ENCODE measurements at places on chromosomes 13 and 19. TPM values are rescaled to one million over a fixed set of nuclear protein-coding genes. Genes with fewer than 3 reads are reported as not detected.

Gene ZNF324
- total RNA-seq, result 12.8 TPM

Gene UBE2L5
- total RNA-seq, result not detected

Gene SLAIN1
- total RNA-seq, result 0.49 TPM

Gene TSSK6
- total RNA-seq, result 1.8 TPM

Gene KIR2DL1
- not detected for total RNA-seq

DNA sequence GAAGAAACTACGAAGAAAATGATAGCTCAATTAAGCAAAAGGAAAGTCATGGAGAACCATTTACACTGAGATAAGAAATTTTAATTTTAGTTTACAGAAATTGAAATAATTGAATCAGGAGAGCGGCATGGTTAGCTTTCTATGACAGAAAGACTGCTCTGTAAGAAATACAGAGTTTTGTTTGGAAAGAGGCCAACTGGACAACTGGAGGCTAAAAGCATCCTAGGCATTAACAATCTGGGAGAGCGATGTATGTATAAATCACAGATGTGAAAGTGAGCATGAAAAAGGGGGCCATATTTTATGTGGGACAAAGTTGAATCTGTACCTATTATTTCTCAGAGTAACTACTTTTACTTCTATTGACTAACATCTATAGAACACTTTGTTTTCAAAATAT lies 1608.8 kb upstream of the PCDH20 start:
- no peaks in the 10 kb centered on the region for H3K4me1 ChIP-seq
- no peak overlapping the region for H3K27ac ChIP-seq
- H3K27me3 ChIP-seq, result no peaks in the 10 kb centered on the region
- DNase-seq, result no peak
- no peaks in the 10 kb centered on the region for H3K36me3 ChIP-seq

GRCh38 chr19:15124572-15125231 lies 17.5 kb downstream of the SYDE1 start:
- no peaks in the 10 kb centered on the region for H3K27me3 ChIP-seq
- H3K27ac ChIP-seq, result peak overlapping the region; percentile 89
- H3K4me1 ChIP-seq, result peaks cover 11% of the 10 kb centered on the region
- peak overlapping the region; percentile 81 for H3K4me3 ChIP-seq
- H3K36me3 ChIP-seq, result no peaks in the 10 kb centered on the region
- no peak for DNase-seq

DNA sequence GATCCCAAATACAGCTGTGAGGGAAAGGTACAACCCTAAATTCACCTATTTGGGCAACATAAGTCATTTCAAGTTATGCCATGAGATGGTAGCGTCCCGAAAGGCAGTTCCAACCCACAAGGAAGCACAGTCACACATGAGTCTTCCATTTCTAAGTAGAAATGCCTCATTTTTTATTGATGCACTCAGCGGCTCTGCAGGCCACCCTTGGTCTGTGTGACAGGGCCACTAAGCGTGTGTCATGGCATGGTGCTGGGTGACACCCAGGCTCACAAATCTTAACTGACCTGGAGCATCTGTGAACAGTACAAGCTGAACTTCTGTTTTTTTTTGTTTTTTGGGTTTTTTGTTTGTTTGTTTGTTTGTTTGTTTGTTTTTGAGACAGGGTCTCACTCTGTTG lies 15.1 kb downstream of the RAB20 start:
- peaks cover 35% of the 10 kb centered on the region for H3K4me1 ChIP-seq
- no peaks in the 10 kb centered on the region for H3K27me3 ChIP-seq
- no peak overlapping the region for H3K4me3 ChIP-seq
- DNase-seq, result no peak

- no peak overlapping the region for H3K4me3 ChIP-seq
- H3K4me1 ChIP-seq, result peaks cover 5% of the 10 kb centered on the region
- no peak overlapping the region for H3K27ac ChIP-seq
- no peak for DNase-seq
- H3K27me3 ChIP-seq, result no peaks in the 10 kb centered on the region
These were observed 8.5 kb downstream of the CFD start for GRCh38 chr19:867855-868457.

DNA sequence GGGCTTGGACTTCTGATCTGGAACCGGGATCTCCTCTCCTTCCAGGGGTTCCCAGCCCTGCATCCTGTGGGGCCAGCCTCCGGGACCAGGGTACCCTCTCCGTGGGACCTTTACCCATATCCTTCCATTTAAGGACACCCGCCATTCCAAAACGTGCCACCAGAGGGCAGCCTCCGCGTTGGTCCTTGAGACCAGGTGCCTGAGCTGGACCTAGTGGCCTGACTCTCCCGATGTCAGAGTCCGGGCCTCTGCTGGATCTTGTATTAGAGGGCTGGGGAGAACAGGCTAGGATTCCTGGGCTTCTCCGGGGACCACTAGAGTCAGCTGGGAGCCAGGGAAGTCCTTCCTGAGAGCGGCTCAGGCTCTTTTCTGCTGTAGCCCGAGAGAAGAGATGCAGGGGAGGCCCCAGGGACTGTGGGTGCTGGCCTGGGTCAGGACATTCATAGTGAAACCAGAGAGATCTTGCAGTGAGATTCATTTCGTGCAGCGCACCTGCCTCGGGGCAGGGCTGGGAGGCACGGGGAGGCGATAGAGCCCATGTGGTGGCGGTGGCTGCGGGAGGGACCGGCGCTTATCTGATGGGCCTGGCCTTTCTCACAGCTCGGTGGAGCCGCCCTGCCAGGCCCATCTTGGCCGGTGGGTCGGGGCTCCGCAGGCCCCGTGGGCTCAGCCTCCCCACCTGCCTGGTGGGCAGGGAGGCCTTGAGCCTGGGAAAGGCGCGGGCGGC lies 9.8 kb upstream of the SLC7A10 start:
- no peaks in the 10 kb centered on the region for H3K27me3 ChIP-seq
- H3K4me3 ChIP-seq, result no peak overlapping the region
- H3K4me1 ChIP-seq, result peaks cover 4% of the 10 kb centered on the region
- no peak overlapping the region for H3K27ac ChIP-seq

GRCh38 chr19:49997709-49998108 lies 27.5 kb downstream of the VRK3 start:
- no peaks in the 10 kb centered on the region for H3K27me3 ChIP-seq
- no peaks in the 10 kb centered on the region for H3K36me3 ChIP-seq

DNA sequence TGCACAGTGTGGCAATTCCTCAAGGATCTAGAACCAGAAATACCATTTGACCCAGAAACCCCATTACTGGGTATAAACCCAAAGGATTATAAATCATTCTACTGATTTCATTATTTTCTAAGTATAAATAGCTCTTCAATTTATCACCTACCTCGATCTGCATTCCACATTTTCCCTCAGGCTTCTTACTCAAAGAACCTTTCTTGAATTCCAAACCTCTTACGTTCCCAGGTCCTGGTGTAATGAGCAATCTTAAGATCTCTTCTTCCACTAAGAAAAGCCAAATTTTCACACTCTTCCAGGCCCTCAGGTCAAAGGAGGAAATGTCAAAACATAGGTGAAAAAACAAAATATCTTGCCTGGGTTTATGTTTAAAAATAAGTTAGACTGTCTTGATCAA lies 237.3 kb upstream of the GPC6 start:
- no peaks in the 10 kb centered on the region for H3K4me1 ChIP-seq
- no peaks in the 10 kb centered on the region for H3K36me3 ChIP-seq
- H3K4me3 ChIP-seq, result no peak overlapping the region
- no peak for DNase-seq

GRCh38 chr19:16033136-16033530 lies 43.2 kb upstream of the TPM4 start:
- H3K36me3 ChIP-seq, result no peaks in the 10 kb centered on the region
- no peaks in the 10 kb centered on the region for H3K27me3 ChIP-seq
- H3K4me1 ChIP-seq, result no peaks in the 10 kb centered on the region

- no peaks in the 10 kb centered on the region for H3K27me3 ChIP-seq
- no peak overlapping the region for H3K4me3 ChIP-seq
- DNase-seq, result no peak
- H3K4me1 ChIP-seq, result no peaks in the 10 kb centered on the region
- peak overlapping the region; percentile 52 for H3K27ac ChIP-seq
- no peaks in the 10 kb centered on the region for H3K36me3 ChIP-seq
These were observed 17.0 kb downstream of the ALOX5AP start for GRCh38 chr13:30752201-30752797.

- H3K4me1 ChIP-seq, result no peaks in the 10 kb centered on the region
- H3K4me3 ChIP-seq, result no peak overlapping the region
These were observed 35.5 kb downstream of the PCDH8 start for GRCh38 chr13:52812941-52813340.

DNA sequence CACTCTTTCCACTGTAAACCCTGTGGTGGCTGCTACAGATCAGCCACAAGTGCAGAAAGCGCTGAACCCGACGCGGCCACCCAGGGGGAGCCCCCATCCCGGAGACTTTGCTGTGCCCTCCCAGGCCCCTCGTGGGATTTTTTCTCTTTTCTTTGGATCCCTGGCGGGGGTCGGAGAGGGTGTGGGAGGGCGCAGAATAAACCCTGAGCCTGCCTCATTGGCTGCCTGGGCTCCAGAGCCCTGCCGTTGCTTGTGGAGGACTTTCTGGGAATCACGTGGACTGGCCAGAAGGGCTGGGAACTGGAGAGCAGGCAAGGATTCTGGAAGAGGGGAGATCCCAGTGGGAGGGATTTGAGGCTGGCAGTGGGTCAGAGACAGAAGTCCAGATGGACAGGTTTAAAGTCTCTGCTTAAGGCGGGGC lies 24.9 kb downstream of the GADD45B start:
- DNase-seq, result no peak
- no peaks in the 10 kb centered on the region for H3K36me3 ChIP-seq
- no peak overlapping the region for H3K4me3 ChIP-seq
- peaks cover 18% of the 10 kb centered on the region for H3K4me1 ChIP-seq
- H3K27me3 ChIP-seq, result no peaks in the 10 kb centered on the region
- peak overlapping the region; percentile 51 for H3K27ac ChIP-seq

- no peak overlapping the region for H3K27ac ChIP-seq
- no peaks in the 10 kb centered on the region for H3K36me3 ChIP-seq
- H3K4me1 ChIP-seq, result no peaks in the 10 kb centered on the region
- DNase-seq, result no peak
- no peak overlapping the region for H3K4me3 ChIP-seq
These were observed 170.0 kb downstream of the COL4A1 start for GRCh38 chr13:110136660-110137585.

- DNase-seq, result no peak
- H3K4me3 ChIP-seq, result no peak overlapping the region
- no peaks in the 10 kb centered on the region for H3K4me1 ChIP-seq
- H3K36me3 ChIP-seq, result 0 out of 2 replicates have a peak, but pooled peaks cover 3% of the 10 kb centered on the region
- no peak overlapping the region for H3K27ac ChIP-seq
These were observed 24.5 kb downstream of the LAMP1 start for GRCh38 chr13:113321546-113321945.

- H3K27ac ChIP-seq, result no peak overlapping the region
- H3K4me1 ChIP-seq, result no peaks in the 10 kb centered on the region
These were observed 16.2 kb upstream of the DOCK9 start for GRCh38 chr13:98994080-98994479.

All from Panc1 (cell line).